ENCODE measurements at places on chromosomes 1 and 21.

DNA sequence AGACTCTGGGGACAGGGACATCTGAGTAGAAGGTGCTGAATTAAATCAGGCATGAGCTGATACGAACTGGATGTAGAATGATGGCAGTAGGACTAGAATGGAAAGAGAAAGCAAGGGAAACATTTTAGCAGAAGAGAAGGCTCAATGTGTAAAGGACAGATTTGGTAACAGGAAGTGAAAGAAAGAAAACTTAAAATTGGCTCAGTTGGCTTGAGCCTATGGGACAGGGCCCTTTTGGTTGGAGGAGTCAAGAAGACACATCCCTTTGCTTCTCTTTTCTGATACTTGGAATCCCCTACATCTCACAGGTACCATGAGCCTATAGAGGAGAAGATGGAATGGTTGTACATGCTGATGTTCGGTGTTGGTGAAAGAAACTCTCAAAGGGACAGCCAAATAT is 300.6 kb upstream of the PLXNA2 start:
- no peak for DNase-seq

- DNase-seq, result no peak
These were observed 15.6 kb upstream of the ECE1 start for GRCh38 chr1:21305900-21306189.

GRCh38 chr1:5688081-5689077 is 303.8 kb downstream of the NPHP4 start:
- DNase-seq, result no peak

DNA sequence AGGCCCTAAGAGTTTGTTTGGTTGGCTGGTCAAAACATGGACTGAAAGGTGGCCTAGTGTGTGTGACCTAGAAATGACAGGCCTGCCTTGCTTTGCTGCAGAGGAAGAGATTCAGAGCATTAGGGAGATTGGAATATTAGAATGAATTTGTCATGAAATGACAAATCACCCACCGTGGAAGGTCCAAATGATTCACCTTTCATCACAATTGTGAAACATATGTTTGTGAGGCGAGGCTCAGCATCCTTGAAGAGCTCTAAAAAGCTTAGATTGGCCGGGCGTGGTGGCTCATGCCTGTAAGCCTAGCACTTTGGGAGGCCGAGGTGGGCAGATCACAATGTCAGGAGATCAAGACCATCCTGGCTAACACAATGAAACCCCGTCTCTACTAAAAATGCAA is 5.5 kb downstream of the LCE1B start:
- DNase-seq, result no peak

DNA sequence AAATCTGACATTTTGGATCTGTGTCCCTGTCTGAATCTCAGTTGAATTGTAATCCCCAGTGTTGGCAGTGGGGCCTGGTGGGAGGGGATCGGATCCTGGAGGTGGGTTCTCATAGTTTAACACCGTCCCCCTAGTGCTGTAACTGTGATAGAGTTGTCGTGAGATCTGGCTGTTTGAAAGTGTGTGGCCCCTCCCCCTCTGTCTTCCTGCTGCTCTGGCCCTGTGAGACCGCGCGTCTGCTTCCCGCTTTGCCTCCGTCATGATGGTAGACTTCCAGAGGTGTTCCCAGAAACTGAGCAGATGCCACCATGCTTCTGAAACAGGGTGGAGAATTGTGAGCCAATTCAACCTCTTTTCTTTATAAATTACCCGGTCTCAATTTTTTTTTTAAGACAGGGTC is 25.0 kb downstream of the AGPAT3 start:
- no peak for DNase-seq

GRCh38 chr1:246591504-246591903 is 25.2 kb downstream of the CNST start:
- DNase-seq, result no peak

GRCh38 chr1:209769171-209769904 is 13.5 kb downstream of the TRAF3IP3 start:
- DNase-seq, result peak; percentile 52

DNA sequence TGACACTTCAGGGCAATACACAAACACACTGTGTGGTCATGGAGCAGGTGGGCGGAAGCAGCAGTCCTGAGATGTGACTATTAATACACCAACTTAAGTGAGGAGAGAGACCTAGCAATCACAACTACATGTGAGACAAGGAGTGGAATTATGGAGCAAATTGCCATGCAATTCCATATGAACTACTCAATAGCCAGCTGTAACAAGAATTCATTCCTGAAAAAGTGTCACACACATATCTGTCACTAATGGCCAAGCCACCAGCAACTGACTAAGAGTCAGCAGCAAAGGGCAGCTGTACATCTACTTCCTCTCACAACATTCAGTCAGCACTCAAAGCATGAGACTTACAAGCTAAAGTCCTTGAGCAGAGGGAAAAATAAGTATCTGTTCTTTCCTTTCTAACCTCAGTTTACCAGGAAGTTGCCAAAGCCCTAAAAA is 46.2 kb downstream of the GPR3 start:
- DNase-seq, result no peak

DNA sequence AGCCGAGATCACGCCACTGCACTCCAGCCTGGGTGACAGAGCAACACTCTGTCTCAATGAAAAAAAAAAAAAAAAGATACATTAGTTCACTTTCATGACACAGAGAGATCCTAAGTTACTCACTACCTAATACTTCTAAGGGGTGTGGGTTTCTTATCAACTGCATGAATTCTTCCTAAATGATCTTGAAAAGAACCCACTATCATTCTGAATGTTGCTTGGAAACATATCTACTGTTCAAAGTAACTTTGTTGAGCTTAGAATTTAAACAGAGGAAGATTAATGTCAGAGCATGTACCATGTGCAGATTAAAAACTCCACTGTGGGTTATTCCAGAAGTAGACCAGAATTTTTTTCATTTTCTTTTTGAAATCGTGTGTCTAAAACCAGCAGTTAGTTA is 241.5 kb downstream of the LTN1 start:
- no peak for DNase-seq

- no peak for DNase-seq
These were observed 158.5 kb upstream of the ESRRG start for GRCh38 chr1:216881695-216882094.

GRCh38 chr1:98674075-98674781 is 12.7 kb downstream of the SNX7 start:
- DNase-seq, result no peak

- DNase-seq, result no peak
These were observed 27.4 kb downstream of the RPS6KA1 start for GRCh38 chr1:26557008-26557407.

DNA sequence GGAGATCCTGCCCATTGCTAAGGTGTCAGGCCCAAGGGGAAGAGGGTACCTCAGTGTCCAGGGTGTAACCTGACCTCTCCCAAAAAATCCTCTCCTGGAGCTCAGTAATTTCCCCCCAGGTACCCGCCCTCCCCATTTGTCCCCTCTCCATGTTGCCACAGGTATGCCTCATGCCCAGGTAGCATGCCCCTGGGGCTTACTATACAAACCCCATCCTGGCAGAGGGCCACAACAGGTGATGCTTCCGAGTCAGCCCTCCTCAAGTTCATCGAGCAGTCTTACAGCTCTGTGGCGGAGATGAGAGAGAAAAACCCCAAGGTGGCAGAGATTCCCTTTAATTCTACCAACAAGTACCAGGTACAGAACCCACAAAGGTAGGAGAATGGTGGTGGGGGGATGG is 15.7 kb downstream of the ATP1A4 start:
- DNase-seq, result no peak

DNA sequence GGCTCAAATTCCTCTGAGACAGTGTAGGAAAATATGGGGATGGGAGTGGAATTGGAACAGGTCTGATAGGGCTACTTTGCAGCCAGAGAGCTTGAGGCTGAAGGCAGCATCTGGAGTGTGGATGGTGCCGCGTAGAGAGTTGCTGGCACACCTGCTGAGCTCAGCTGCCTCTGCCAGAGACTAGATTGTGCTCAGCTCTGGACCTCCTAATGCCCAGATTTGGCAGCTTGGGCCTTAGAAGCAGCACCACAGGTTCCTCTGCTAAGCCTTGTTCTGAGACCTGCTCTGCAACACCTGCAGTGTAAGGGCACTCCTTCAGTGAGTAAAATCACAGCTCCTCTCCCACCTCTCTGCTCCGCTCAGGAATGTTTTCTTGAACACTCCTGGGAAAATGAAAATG is 23.3 kb downstream of the ACOT11 start:
- DNase-seq, result no peak

- no peak for DNase-seq
These were observed 7.7 kb upstream of the PTGFRN start for GRCh38 chr1:116902027-116902426.

DNA sequence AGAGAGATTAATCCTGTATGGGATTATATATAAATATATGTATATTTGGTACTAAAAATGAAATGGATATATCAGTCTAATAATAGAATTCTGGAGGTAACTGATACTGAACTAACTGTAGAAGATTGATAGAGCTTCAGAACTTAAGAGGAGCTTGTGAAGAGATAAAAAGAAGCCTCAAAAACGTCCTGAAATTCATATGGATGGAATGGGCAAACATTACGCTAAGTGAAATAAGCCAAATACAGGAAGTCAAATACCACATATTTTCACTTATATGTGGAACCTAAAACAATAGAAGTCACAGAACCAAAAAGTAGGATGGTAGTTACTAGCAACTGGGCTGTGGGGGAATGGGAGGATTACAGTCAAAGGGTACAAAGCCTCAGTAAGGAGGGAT is 36.0 kb upstream of the ADGRL4 start:
- DNase-seq, result no peak

DNA sequence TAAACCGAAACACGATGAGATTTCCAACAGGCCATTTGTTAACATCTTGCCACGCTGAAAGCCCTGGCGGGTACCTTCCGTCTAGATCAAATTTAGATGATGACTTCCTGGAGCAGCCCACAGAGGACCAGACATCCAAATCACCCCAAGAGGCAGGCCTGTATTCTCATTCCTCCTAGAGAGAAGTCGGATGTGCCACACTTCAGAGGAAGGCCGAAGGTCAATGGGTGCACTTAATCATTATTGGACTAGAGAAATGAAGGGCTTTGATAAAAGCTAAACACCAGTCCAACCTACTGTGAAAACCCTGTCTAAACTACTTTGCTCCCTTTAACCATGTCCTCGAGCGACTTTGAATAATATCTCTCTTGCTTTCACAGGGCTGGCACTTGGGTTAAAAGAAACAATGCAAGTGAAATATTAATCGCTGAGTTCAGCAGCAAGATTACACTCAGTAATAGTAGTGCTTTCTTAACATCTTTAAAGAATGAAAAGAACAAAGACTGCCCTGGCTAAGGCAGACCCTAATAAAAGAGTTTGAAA is 76.5 kb downstream of the BCAR3 start:
- DNase-seq, result no peak

DNA sequence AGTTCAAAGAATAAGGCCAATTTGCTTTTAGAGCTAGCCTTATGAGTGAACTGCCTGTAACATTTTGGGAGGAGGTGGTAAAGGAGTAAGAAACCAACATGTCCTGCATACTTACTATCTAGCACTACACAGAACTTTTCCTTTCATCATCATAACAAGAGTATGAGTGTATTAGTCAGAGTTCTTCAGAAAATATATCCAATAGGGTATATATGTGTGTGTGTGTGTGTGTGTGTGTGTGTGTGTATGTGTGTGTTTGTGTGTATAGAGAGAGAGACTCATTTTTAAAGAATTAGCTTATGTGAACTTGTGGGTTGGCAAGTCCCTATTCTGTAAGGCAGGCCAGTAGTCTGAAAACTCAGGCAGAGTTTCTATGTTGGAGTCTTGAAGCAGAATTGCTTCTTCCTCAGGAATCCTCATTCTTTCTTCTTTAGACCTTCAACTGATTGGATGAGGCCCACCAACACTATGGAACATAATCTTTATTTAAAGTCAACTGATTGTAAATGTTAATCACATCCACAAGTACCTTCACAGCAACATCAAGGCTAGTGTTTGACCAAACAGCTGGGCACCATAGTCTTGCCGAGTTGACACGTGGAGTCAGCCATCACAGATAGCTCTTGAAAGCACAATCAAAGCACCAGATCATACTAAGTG is 121.9 kb downstream of the CYYR1 start:
- DNase-seq, result no peak

DNA sequence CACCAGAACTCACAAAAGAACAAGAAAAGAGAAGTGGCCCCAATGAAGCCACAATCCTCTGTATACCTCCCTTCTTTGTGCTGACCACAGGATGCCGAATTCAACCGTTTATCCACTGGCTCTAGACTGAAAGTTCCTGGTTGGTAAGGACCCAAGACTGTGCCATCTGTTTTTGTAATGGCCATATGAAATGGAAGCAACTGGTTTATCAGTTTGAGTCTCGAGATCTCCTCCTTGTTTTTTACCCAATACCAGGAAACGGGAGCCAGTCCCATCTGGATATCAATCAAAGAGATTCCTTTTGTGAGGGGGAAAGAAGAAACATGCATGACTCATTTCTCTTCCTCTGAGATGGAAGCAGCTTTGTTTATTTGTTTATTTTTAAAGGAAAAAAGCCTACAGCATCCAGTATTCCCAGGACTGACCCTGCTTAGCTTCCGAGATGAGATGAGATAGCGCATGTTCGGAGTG is 32.4 kb upstream of the ZNF124 start:
- DNase-seq, result no peak
